ENCODE measurements at places on chromosomes 4 and X.

DNA sequence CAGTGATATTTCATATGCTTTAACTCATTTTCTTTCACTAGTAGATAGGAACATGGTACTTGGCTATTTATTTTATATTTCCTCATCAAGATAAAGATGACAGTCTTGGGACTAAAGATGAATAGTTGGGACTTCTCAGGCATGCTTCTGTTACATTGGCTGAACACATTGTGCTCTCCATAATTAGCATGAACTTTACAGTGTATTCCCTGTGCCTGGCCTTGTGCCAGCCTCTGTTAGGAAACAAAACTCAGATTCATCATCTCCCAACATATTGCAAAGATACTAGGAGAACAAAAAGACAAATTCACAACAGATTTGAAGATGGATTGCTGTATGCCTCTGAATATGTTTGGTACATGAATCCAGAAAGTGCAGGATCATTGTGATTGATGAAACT is 26.4 kb downstream of the GRIA2 start:
- DNase-seq = no peak

GRCh38 chrX:41445171-41445570 is 2.0 kb upstream of the NYX start:
- DNase-seq = no peak

DNA sequence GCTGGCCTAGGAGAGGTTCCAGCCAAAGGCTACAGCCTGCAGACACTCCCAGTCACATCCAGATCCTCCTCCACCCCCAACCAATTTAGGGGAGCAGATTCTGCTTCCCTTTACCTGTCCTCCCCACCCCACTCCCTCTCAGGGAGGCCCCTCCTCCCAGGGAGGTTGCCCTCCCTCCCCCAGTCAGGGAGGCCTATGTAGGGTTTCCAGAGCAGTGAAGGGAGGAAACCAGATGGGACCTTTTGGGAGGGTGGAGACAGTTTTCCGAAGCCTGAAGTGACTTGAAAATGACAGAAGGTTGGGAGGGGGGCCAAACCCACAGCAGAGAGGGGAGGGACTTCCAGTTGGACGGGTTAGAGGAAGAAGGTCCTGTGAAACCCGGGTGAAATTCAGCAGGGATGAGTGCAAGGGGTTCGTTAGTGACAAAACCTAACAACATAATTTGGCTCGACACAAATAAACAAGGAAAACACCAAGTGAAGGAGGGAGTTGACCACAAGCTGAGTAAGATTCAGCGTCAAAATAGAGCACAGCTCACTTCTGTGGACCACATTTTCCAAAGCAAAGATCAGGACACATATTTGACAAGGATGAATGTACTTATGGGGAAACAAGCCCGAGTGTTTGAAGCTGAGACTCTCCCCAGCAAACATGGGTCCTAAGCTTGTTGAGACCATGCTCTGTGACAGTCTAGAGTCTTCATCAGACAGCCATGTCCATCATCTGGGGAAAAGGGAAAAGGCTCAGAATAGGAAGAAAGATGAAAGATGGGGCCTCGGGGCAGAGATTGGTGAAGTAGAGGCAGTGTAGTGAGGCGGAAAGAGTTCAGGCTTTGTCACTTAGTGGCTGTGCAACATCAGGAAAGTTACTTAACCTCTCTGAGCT is 46.4 kb downstream of the PRPS1 start:
- peak; percentile 56 for DNase-seq

DNA sequence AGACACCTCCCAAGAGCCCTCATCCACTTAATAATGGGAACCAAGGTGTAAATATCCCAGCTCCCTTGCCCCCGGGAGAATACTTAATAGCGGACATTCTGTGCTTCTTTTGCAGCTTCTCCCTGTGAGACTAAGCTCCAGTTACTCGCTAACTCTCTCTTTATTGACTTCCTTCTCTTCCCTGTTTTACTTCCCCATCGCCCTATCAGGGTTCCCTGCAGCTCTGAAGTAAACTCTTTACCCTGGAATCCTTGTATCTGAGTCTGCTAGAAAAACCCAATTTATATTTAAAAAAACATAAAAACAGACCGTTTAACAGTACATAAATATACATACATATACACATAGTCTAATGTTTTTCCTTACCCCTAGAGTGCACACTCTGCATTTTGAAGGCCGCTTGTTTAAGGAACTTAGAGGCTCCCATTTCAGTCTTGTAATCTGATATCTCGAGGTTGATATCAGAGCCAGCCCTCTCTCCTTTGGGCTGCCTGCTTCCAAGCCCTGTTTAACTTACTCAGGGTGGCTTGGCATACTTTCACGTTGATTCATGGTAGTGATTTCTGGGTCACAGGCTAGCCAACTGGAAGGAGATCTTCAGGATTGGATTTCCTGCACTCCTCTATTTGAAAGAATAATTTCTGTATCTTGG is 177.4 kb upstream of the SCML1 start:
- DNase-seq = no peak

DNA sequence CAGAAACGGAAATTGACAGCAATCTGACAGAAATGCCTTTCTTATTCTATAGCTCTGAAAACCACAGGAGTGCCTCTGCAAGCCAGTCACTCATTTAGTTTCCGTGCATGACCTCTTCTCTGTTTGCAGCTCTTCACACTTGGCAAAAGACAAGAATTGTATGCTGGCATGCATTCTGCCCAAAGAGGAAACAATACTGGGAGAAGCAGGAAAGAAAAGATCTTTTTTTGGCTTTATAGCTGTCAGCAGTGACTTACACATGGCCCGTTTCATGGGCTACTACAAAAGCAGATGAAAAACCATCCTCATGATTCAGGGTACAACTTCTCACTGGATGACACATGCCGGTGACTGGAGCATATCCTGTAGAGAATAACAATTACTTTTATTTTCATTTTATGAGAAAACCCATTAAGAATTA is 249.4 kb downstream of the ADAMTS3 start:
- peak; percentile 9 for DNase-seq

- DNase-seq = no peak
Observed at GRCh38 chr4:70544279-70544868, 26.0 kb downstream of the AMTN start.

DNA sequence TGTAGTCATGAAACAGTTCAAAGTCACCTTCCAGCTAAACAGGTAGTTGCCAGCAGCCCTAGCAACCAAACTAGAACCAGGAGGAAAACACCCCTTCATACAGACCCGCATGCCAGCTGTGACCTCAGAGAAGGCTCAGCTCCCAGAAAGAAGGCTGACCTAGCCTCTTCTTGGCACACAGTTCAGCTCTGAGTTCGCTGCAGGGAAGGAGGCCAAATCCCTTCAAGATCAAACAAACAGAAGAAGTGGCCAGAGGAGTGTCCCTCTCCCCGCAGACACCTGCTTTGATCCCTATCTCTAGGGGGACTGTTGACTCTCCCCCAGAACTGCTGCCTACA is 56.0 kb downstream of the HADH start:
- no peak for DNase-seq

GRCh38 chr4:172232966-172233365 is 419.8 kb downstream of the GALNTL6 start:
- DNase-seq = no peak

- no peak for DNase-seq
Observed at GRCh38 chr4:8876982-8877779, 5.5 kb upstream of the HMX1 start.

DNA sequence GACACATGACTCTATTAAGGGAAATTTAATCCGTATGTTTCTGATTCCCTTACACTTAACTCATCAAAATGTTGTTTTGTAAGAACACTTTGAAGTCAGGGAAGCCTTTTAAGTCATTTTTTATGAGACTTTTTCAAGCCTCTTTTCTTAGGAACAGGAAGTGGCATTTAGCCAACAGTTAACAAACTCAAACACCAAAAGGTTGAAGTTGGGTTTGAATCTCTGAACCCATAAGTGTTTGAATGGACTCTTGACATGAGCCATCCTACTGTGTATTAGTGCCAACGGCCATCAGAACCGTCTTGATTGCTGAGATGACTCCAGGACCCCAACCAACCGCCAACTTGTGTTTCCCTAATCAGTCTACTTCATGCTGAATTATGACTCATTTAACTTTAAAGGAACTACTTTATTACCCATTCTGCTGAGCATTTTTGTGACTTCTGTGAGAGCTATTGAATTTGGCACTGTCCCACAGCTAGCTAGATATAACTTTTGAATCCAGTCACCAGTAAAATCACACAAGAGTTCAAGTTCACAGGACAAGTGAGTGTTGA is 209.1 kb upstream of the FAT1 start:
- DNase-seq = no peak

- DNase-seq = no peak
Observed at GRCh38 chrX:12423346-12423745, 285.1 kb downstream of the FRMPD4 start.

DNA sequence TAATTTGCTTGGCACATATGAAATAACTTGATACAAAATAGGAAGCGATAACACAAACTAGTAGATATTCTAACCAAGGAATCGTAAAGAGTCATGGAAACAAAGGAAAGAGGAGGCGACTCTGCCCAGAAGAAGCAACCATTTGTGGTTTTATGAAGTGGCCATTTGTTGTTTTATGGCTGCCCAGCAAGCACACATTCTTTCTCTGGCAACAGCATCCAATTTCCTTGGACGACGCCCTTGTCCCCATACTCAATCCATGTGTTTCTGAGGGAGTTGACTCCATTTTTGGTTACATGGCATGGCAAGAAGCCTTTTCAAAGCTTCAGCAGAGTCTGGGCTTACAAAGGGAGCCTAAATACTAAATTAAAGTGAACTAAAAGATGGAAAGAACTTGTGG is 295.1 kb downstream of the INPP4B start:
- DNase-seq = no peak

GRCh38 chr4:2588259-2588658 is 51.8 kb downstream of the FAM193A start:
- no peak for DNase-seq

GRCh38 chrX:86171366-86171765 is 23.1 kb downstream of the DACH2 start:
- DNase-seq = peak; percentile 17

- no peak for DNase-seq
Observed at GRCh38 chr4:108900018-108900580, 137.2 kb upstream of the ETNPPL start.

GRCh38 chr4:141174457-141174856 is 41.2 kb upstream of the RNF150 start:
- peak; percentile 20 for DNase-seq

DNA sequence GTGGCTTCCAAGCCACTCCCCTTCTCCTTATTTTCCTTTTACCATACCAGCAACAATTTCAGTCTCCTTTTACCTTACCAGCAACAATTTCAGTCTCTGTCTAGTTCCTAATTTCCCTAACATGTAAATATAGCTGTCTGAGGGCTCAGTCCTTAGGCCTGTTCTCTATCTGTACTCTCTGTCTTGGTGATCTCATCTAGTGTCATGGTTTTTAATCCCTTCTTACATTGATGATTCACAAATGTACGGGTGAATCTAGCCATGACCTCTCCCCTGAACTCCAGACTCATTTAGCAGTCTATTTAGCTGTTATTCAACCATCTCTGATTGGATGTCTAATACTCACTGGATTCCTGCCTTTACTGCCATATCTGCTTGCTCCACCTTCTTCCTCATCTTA is 7.2 kb downstream of the IL15 start:
- peak; percentile 86 for DNase-seq

GRCh38 chr4:31411565-31411964 is 691.4 kb downstream of the PCDH7 start:
- no peak for DNase-seq

GRCh38 chrX:119853444-119853843 is 681 bp upstream of the UPF3B start:
- DNase-seq = no peak

DNA sequence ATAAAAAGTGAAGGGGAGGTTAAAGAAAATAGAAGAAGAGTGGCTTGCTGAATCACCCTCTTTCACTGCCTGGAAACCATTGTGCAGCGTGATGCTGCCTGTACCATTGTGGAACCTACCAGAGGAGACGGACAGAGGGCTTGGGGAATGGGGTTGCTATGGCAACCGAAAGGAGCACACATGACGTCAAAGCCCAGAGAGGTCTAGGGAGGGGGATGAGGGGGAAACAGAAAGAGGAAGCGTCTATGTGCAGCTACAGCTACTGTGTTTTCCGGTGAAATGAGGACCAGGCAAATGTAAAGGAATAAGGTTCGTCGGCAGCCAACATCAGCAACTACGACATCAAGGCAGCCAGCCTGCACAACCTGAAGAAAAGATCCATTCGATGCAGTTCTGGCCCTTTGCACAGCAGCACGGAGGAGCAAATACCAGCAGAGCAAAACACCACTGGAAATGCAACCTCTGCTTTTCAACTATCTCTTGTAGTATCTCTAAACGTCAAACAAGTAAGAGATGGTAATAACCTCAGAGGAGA is at the start of gene MAPK10:
Gene MAPK10, minus strand, starts transcription at position 110 of the 535 bp plus-strand sequence.
- DNase-seq = peak; percentile 96

DNA sequence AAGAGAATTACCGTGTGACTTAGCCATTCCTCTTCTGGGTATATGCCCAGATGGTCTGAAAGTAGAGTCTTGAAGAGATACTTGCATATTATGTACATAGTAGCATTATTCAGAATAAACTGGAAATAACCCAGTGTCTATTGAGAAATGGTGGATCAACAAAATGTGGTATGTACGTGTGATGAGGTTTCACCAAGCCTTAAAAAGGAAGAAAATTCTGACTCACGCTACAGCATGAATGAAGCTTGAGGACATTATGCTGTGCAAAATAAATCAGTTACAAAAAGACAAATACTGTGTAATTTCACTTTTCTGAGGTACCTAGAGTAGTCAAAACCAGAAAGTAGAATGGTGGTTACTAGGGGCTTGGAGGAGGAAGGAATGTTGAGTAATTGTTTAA is 37.3 kb downstream of the GBA3 start:
- DNase-seq = no peak

GRCh38 chrX:1519022-1519497 is 17.9 kb downstream of the P2RY8 start:
- DNase-seq = no peak

GRCh38 chr4:18578307-18578706 is 556.8 kb upstream of the LCORL start:
- DNase-seq = no peak

- DNase-seq = no peak
Observed at GRCh38 chrX:2635342-2635741, 55.8 kb upstream of the CD99 start.

DNA sequence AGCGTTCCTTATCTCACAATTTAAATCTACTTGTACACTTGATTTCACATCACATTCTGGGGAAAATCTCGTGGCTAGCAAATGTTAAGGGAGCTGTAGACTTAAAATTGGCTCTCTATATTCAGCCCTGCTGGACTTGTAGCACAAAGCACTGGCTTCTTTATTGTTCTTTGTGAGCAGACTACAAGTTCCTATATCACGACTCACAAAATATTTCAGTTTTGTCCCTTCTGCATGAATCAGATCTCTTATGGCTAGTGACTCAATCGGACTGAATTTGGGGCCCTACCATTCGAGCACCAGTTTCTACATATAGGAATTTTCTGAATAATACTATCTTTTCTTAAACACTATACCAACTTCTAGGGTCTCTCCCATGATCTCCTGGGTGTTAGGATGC is 390.1 kb downstream of the ADAM29 start:
- no peak for DNase-seq

GRCh38 chrX:32495855-32496254 is 715.5 kb downstream of the DMD start:
- no peak for DNase-seq
